Left cardiac atrium (tissue), 4 donors: ENCODE measurements at places on chromosomes 5 and 9. TPM values are rescaled to one million over a fixed set of nuclear protein-coding genes. Genes with fewer than 3 reads are reported as not detected.

HTR4 gene
- total RNA-seq: 4.7 TPM

TAF11L5 gene
- not detected for total RNA-seq

IQGAP2 gene
- total RNA-seq: 11.6 TPM

CD72 gene
- total RNA-seq: 1.6 TPM

SMIM33 gene
- not detected for total RNA-seq

SLC27A6 gene
- 31.7 TPM for total RNA-seq

SPINK1 gene
- total RNA-seq: not detected

SLIT3 gene
- 117 TPM for total RNA-seq

DNA sequence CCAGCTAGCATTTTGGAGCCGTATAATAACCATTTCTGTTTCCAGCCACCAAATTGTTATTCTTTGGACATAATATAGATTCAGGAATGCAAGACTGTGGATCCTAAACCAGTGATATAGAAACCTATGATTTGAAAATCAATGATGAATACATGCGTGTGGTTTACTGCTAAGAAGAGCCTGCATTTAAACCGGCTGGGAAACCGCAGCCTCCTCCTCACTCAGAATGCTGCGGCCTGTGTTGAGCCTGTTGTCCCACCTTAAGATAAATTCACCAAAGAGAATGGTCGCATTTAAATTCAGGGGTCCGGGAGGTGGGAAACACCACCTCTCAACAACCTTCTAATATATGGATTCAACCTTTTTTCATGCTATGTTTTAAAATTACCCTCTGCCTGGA is 148.0 kb downstream of the MEF2C start:
- DNase-seq: no peak

- DNase-seq: no peak
These were observed 2.6 kb upstream of the RFX3 start for GRCh38 chr9:3528451-3528850.

GRCh38 chr5:87150630-87151029 is 117.1 kb upstream of the RASA1 start:
- DNase-seq: no peak

DNA sequence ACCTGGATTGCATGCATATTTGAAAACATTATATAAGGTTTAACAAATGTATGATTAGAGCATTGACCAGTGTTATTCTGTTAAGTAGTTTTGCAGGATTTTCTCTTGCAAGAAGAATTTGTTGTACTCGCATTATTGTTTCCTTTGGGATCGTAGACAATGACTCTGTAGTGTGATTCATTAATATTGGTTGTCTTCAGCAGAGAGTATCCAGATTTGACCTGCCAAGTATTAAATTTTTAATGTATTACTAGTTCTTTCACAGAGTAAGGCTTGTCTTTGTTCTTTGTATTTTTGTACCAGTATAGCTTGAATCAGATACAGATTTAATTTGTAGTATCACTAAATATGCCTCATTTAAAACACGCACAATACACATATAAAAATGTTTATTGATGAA is 155.0 kb downstream of the PBX3 start:
- DNase-seq: no peak

- peak; percentile 60 for DNase-seq
These were observed 802 bp downstream of the CCDC107 start for GRCh38 chr9:35658968-35659220.

DNA sequence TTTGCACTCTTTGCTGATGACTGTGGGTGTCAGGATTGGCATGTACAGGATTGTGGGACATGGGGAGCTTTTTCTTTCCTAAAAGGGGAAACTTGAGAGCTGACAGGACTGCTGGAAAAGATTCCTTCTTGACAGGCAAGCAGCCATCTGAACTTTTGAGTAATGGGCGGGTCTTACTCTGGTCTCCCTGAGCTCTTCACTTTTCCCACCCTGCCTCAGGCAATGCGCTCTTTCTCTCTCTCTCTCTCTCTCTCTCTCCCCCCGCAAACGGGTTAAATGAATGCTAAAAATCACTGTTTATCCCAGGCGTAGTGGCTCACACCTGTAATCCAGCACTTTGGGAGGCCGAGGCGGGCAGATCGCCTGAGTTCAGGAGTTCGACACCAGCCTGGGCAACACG is 37.1 kb upstream of the F2RL1 start:
- no peak for DNase-seq

DNA sequence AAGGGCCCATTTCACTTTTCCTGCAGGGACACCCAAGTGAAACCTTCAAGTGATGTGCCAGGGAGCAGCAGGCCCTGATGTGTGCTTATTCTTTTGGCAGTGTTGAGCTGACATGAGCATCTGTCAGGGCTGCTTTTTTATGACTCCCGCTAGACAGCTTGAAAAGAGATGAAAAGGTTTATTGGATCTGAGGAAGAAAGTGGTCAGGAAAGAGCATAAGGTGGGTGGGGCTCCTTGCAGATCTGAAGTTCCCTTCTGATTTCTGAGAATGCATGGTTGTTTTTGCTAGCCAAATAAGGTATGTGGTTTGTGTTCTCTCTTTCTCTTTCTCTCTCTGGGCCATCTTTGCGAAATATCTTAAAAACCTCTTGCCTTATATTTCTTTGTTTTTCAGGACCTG is 316.1 kb downstream of the DMRT2 start:
- no peak for DNase-seq

- peak; percentile 31 for DNase-seq
These were observed 88.6 kb downstream of the LMX1B start for GRCh38 chr9:126702151-126703001.

GRCh38 chr5:31832966-31833365 is 194.0 kb downstream of the PDZD2 start:
- DNase-seq: no peak

DNA sequence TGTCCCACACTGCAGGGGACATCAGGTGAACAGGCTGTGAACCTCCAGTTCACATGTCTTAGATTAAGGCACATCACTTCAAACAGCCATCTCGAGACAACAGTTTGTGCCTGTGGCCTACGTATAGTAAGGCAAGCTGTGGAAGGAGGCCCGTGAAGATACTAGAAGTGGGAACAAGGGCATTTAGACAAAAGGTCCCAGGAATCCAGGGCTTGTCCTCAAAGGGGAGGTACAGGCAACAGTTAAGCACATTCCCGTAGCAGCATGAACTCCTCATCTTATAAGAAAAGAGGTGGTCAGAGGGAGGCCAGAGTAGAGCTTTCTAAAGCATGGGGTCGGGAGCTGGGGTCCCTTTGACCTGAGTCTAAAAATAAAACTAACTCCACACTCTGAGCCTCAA is 122.5 kb upstream of the TRPM3 start:
- DNase-seq: no peak

- no peak for DNase-seq
These were observed 24.5 kb upstream of the FCN1 start for GRCh38 chr9:134942011-134942787.

DNA sequence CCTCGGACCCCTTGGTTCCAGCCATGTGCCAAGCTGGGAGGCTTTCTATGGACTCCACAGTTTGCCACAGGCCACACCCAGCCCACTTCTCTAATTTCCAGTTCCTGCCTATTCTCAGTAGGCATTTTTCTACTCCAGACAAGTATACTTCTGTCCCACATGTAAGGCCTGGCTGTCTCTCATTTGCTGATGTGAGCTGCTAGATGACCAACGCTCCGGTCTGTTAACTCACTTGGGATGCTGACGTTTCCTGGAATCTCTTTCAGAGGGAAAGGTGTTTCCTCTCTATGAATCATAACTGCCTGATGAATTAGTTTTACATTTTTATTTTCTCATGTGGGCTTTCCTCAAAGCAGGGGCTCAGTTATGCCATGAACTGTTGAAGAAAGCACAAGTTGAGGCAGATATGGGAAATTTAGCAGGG is 36.3 kb downstream of the ERGIC1 start:
- DNase-seq: peak; percentile 66

GRCh38 chr5:127586066-127586770 is 62.7 kb upstream of the CTXN3 start:
- no peak for DNase-seq

GRCh38 chr9:71758785-71759184 is 9.5 kb downstream of the CEMIP2 start:
- no peak for DNase-seq

DNA sequence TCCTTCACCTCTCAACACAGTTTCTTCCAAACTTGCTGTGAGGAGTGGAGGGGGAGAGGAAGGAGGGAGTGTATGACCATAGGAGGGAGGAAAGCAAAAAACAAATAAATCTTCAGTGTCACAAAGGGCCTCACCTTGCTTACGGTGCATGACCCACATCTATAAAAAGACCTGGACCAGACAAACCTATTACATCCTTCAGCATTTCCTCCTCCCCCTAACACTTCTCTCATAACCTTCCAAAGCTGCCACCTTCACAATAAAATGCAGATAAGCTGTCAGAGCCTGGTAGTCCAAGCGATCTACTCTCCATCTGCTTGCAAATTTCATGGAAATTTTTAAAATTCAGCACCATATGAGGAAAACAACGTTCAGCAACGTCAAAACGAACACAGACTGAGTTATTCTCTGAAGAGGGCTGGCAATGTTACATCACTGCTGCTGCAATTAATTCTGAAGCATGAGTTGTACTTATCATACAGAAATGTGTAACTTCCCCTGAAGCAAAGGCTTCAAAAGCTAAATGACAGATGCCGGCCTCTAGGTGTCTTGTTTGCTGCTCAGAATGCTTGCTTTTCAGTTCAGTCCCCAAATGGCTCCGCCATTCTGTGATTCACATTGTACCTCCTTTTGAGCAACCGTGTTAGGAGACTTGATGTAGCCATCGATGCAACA is 62.9 kb downstream of the EFNA5 start:
- no peak for DNase-seq

DNA sequence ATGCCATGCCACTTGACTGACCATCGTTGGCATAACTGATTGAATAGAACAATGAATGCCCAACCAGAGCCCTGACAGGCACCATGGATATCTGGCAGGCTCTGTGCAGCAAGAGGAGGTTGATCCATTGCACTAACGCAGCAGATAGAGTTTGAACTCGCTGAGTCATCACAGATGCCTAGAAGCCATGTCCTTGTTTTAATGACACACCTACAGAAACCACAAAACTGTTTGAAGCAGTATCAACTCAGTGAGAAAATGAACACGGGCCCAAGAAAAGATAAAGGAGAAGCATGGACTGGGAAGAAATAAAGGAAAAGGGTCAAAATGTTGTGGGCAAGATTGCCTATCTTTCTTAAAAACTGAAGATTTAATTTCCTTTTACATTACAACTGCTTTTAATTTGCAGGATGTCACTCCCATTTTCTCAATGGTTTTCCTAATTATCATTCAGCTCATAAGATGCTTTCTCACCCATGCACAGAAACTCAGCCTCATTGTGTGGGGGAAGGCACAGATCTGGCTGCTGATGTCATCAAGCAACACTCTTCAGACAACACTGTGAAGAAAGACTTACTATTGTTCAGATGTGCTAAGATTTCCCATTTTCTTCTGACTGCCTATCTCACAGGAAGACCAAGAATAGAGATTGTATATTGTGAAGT is 129.0 kb downstream of the PIK3R1 start:
- no peak for DNase-seq

GRCh38 chr5:96316487-96316886 is 116.6 kb downstream of the PCSK1 start:
- DNase-seq: no peak
